HEK293T (cell line): ENCODE measurements at places on chromosomes 1 and 21.

DNA sequence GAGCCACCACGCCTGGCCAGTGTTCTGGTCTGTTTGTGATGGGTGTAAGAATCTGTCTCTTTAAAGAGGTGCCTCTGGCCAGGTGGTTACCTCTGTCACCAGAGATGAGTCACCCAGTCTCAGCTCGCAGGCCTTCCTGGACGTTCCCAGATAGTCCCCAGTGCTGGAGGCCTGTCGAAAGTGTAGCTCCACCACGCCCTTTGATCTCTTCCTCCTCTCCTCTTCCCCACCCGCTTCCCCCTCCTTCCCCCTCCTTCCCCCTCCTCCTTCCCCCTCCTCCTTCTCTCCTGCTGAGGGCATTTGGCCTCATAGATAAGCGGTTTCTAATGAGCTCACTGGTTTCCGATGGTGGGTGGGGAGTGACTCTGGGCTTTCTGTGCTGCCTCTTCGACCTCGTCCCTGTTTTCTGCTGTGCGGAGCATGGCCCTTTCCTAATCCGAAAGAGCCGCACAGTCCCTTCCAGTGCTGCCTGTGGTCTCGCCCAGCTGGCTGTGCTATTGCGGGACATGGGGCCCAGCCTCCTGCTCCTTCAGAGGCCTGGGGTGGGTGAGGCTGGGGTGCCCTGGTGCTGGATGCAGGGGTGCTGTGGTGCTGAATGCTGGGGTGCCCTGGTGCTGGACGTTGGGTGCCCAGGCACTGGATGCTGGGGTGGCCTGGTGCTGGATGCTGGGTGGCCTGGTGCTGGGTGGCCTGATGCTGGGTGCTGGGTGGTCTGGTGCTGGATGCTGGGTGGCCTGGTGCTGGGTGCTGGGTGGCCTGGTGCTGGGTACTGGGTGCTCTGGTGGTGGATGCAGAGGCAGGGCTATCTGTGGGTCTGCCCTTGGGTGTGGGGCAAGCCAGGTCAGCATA is 19.2 kb downstream of the AGPAT3 start:
- peak; percentile 51 for DNase-seq

GRCh38 chr1:30730346-30731108 is 7.1 kb upstream of the MATN1 start:
- no peak for DNase-seq

DNA sequence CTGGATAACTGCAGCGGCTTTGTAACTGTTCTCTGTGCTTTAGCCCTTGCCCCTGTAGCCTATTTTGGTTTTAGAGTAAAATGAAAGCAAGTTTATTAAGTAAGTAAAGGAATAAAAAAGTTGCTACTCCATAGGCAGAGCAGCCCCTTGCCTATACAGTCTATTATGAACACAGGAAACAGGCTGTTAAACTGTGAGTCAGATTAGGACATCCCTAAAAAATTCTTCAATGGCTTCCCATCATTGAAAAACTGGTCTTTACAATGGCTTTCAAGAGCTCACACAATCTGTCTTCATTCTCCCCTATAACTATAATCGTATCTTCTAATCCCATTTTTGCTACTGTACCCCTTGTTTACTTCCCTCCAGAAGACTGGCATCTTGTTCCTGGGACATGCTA is 43.0 kb downstream of the ATG4C start:
- DNase-seq, result no peak

GRCh38 chr1:208681878-208682663 is 437.9 kb upstream of the PLXNA2 start:
- DNase-seq, result no peak

GRCh38 chr1:115296981-115297380 is 41.1 kb downstream of the NGF start:
- no peak for DNase-seq

- no peak for DNase-seq
Measured at GRCh38 chr1:248828845-248829244, 3.1 kb upstream of the SH3BP5L start.

GRCh38 chr1:46533179-46533864 is 18.1 kb downstream of the KNCN start:
- no peak for DNase-seq

DNA sequence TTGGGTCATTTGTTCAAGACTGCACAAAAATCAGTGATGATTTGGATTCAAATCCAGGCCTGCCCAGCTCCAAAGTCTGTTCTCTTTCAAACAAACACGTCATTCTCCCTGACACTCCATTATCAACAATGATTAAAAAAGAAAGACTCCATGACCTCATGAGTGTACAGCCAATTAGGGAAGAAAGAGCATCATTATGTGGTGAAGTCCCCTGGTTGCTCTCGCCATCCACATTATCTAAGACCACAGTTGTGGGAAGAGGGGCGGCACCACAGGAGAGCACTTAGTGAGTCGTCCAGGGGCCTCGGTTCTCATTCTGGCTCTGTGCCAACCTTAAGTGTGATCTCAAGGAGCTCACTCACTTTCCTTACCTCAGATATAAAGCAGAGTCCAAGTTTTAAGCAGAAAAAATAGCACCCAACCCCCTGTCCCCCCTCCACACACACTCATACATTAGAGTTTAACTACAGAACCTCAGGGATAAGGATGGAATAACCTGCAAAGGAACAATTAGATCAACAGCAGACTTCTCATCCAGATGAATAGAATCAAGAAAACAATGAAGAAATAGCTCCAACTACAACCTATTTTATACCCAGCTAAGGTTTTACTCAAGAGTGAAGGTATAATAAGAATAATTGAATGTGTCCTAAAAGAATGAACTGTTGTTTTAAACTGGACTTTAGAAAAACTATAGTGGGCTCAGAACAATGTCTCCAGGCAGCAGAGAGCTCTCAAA is 47.8 kb downstream of the COL6A1 start:
- no peak for DNase-seq

- DNase-seq, result no peak
Measured at GRCh38 chr1:198620218-198620617, 18.6 kb upstream of the PTPRC start.

- DNase-seq, result peak; percentile 39
Measured at GRCh38 chr1:40153073-40153770, 8.0 kb upstream of the RLF start.

GRCh38 chr21:30881480-30881879 is at the start of gene KRTAP11-1:
KRTAP11-1 (minus strand) TSS chr21:30881580; CDS start chr21:30881524, 56 bp downstream.
- no peak for DNase-seq

GRCh38 chr1:17658837-17659236 is 96.3 kb upstream of the ACTL8 start:
- DNase-seq, result no peak

DNA sequence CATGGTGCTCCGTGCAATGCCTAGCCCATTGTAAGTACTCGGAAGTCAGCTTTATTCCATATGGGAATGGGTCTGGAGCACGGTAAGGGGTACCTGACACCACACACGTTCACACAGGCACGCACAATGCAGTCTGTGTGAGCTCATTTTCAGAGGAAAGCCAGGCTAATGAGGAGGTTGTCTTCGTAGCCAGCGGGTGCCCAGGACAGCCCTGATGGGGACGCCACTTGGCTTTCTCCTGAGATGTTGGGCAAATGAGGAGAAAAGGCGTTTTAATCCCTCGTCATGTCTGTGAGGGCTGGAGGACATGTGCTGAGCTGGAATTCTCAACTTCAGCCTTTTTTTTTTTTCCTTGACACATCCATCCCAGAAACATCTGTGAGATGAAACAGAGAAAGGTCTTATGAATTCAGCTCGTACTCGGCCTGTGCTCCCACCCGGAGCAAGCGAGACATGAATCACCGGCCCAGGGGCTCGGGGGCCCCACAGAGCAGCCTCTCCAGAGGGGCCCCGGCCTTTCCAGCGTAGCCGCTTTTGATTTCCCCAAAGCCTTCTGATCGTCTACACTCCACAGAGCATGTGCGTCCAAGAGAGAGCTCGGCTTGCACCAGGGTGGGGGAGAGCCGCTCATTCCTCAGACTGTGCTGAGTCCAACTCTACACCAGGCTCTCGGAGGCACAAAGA is 125.1 kb downstream of the EPHB2 start:
- no peak for DNase-seq

DNA sequence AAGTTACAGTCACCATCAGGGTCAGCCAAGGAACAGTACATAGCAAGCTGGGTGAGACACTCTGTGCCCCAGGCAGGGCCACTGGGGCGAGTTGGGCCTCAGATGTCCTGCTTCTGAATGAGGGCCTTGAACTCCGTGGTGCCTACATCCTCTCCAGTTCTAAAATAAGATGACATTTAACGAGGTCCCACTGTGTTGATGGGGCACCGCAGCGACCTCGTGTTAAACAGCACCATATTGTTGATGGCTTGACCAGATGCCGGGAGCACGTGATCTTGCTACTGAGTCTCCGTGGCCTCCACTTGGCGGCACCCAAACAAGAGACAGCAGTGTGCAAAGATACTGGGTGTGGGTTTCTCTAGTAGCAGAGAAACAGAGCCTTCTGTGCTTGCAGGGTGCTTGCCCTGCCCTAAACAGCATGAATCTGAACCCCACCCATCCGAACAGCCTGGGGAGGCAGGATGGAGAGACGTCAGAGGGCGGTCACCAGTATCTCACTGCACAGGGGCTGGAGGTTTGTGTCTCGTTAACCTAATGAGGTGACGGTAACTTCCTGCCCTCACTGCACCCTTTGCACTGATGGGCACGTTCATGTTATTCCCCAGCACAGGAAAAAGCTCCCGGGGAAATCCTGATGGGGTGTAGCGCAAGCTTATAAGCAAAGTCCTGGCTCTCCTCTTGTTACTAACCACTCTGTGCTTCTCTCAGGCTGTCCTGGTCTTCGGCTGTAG is 324.4 kb downstream of the AJAP1 start:
- no peak for DNase-seq

DNA sequence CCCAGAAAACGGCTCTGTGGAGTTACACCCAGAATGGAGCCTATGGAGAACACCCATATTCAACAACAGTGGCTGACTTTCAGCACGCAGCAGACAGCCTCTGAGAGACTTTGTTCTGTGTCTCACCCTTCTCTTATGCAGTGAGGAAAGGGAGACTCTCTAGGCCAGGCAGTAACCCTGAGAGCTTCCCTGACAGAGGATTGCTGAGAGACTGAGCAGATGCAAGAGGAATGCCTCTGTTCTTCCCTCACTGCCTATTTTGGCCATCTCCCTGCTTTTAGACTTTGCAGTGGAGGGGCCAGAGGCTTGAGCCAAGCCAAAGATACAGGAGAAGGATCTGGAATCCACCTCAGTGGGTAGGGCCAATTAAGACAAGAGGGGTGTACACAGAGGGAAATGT is 41.8 kb upstream of the SLC16A1 start:
- no peak for DNase-seq

DNA sequence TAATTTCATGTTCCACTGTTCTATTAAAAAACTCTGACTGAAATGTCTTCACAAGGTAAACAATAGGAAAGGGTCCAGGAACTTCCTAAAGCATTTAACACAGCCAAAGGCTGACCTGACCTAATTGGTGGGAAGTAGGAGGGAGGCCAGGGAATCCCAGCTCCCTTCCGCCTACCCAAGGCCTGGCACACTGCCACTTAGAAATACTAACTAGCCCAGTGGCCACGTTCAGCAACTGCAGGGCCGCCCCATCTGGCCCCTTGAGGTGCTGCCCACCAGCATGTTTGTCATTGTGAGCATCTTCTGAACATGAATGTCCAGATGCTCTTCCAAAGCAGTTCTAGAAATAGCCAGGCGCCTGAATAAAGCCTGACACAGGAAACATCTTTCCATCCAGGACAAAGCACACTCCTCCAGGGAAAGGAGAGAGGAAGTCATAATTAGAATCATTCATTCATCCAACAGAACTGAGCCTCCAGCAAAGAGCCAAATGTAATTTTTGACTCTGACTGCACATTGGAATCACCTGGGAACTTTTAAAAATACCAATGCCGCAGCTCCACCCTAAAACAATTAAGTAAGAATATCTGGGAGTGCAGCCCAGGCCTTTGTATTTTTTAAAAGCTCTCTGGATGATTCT is 44.6 kb upstream of the BCL9 start:
- peak; percentile 60 for DNase-seq

DNA sequence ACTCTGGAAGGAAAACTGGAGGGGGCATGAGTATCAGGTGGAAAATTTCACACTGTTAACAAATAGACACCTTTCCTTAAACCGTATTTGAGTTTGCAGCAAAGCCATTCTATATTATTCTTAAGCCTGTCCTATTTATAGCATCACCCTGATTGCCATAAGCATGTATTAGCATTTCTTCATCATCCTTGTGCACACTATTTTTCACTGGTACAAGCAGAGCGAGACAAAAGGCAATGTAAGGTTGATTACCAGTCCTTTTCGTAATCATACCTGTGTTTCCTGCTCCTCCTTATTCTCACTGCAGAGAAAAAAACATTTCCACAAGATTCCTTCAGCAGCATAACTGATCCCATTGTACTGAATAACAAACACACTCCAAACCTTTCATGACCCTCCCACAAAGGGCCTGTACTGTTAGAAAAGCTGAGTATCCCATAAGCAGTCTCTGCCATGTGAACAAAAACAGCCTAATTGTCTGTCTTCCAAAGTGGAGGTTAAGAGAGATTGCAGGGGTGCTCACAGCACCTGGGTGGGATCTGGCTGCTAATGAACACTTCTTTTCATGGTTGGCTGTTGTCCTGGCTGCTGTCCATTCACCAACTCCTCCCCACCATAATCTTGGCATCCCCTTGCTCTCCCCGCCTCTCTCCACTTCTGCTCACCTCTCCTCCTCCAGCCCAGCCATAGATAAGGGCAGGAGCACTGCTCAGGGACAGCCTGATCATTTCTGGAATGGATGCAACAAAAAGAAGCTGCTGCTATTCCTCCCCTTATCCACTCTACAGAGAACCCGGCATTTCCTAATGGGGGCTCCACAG is 30.4 kb downstream of the VTCN1 start:
- no peak for DNase-seq

- DNase-seq, result no peak
Measured at GRCh38 chr1:8022395-8023286, 3.5 kb downstream of the ERRFI1 start.

DNA sequence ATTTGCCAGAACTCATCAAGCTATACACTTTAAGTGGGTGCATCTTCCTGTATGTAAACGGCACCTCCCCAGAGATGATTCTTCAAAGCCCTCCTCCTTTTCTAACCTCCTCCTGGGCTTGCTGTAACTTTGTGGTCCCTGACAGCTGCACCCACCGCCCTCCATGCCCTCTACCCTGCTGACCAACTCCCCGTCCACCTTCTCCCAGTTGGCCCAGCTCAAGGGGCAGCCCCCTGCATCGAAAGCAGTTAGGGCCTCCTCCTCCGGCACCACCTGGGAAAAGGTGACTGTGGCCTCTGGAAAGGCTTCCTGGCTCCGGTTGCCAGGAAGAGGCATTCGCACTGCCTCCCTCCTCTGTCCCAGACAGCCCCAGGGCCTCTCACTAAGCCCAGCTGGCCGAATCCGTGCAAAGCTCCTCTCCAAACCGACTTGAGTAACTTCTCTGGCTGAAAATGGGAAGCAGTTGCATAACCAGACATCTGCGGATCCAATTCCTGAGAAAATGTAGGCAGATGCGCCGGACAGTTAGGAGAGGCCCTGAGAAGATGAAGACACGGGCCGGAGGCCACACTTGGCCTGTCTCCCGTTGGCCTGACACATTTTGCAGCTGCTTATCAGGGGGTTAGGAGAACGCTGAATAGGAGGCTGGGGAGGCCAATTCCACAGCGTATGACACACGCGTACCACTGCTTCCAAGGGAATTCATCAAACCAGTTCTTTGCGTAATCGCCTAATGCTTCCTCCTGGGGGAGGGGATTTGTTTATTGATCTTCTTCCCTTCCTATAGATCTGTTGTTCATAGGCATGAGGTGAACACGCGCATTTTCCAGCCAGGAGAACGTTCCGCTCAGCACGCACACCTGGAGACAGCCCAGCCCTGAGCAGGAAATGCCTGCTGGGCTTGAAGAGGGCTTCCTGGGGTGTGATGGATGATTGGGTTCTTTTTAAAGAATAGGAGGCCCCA is 48.7 kb upstream of the COL6A2 start:
- no peak for DNase-seq
